Activated naive CD4-positive, alpha-beta T cell treated with anti-CD3 and anti-CD28 coated beads for 36 hours (primary cell): ENCODE measurements at places on chromosomes 12 and 14. TPM values are rescaled to one million over a fixed set of nuclear protein-coding genes. Genes with fewer than 3 reads are reported as not detected.

RERG gene
- not detected for total RNA-seq

DNA sequence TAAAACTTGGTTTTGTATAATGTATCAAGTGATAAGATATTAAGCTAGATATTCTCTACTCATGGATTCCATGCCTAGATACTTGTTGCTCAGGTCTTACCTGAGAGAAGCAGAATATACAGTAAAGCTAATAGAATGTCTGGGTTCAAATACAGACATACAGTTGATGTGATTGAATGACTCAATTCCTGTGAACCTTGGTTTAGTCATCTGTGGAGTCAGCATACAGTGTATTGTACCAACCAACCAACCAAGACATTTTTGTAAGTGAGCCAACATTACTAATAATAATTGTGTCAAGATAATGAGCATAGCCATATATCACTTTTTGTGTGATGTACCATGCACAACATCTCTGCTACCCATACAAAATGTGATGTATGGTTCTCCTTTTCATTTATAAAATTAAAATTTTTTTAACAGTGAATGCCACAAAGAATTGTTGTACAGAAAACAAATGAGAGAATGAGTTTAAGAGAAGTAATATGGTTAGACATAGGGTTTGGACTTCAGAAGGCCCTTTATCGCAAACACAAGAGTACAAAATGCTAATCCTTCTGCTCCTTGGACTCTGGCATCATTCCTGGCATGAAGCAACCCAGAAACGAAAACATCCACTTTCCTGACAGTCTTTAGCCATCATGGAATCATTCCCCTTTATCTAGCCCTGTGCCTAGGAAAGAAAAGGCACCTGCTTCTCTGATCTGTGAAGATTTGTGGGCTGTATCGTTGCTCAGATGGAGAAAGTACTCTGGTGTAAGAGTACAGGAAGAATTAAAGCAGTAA, 977.2 kb upstream of the USP15 start:
- no peak for DNase-seq

GRCh38 chr12:116495260-116495659, 63.9 kb upstream of the MAP1LC3B2 start:
- DNase-seq, result no peak

DNA sequence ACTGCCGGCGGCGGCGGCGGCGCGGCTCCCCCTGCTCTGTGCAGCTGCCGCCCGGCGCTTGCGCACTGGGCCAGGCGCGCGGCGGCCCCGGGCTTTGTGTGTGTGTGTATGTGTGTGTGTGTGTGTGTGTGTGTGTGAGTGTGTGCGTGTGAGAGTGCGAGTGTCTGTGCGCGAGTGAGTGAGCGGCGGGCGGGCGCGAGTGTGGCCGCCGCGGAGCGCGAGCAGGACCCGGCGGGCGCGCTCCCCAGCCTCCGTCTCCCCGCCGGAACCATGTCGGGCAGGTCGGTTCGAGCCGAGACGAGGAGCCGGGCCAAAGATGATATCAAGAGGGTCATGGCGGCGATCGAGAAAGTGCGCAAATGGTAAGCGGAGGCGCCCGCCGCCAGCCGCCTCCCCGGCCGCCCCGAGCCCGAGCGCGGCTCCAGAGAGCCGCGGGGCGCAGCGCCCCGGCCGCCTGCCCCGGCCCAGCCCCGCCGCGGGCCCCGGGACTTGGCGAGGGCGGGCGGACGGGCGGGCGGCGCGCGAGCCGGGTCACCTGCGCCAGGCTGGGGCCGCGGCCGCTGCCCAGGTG, at the start of gene BCL7A:
Gene BCL7A (plus strand): TSS at position 63 of the 571 bp plus-strand sequence. CDS start 208 bp downstream, at position 271.
- DNase-seq, result peak; percentile 60

- no peak for DNase-seq
Measured at GRCh38 chr14:72809063-72809462, 84.8 kb downstream of the DPF3 start.

DNA sequence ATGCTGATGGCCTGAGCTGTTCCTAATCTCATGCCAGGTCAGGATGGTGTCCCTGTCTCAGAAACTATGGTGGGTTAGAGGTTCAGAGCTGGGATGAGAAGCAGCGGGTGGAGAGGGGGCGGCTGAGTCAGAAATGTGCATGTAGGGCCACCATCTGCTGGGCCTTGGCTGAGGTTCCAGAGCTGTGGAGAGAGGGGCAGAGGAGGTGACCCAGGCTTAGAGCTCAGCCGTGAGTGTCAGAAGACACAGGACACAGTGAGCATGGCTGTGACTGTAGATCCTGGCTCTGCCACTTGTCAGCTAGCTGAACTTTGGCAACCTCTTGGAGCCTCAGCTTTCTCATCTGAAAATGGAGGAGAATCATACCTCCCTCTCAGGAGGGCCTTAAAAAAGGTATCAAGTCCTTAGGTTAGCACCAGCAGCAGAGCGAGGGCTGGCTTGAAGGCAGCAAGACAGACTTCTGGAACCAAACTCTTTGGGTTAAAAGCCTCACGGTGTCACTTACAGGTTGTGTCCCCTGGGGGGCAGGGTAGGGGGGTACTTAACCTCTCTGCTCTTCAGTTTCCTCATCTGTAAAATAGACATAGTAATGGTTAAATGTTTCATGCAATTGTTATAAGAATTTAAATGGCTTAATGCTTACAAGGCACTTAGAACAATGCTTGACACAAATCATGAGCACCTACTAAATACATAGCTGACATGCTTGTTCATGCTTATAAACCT, 34.8 kb downstream of the TMEM229B start:
- no peak for DNase-seq

DNA sequence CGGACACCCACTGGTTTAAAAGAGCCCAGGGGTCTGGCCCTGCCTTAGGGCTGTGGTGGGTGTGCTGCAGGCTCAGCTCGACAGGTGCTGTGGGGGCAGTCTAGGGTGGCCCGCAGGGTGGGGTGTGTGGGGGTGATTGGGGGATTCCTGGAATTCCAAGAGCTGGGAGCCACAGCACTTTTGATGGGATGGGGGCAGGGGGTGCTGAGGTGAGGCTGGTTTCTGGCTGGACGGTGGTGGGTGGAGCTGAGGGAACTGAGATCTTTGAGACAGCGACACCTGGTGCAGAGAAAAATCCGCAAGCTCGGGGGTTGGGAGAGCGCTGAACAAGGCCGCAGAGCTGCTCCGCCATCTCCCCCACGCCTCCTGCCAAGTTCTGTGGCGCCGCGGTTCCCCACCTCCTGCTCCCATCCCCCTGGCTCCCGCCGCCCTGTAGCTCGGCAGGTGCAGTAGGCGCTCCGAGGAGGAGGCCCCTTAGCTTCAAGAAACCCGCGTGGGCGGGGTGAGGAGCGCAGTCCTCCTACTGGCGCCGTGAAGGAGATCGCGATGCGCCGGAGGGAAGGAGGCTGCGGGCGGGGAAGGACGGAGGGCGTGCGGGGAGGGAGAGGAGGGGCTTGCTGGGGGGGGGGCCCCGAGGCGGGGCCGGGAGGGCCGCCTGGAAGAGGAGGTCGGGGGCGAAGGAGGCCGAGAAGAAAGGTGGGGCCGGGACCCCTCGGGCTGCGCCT, 1.3 kb upstream of the TEDC1 start:
- peak; percentile 94 for DNase-seq

DNA sequence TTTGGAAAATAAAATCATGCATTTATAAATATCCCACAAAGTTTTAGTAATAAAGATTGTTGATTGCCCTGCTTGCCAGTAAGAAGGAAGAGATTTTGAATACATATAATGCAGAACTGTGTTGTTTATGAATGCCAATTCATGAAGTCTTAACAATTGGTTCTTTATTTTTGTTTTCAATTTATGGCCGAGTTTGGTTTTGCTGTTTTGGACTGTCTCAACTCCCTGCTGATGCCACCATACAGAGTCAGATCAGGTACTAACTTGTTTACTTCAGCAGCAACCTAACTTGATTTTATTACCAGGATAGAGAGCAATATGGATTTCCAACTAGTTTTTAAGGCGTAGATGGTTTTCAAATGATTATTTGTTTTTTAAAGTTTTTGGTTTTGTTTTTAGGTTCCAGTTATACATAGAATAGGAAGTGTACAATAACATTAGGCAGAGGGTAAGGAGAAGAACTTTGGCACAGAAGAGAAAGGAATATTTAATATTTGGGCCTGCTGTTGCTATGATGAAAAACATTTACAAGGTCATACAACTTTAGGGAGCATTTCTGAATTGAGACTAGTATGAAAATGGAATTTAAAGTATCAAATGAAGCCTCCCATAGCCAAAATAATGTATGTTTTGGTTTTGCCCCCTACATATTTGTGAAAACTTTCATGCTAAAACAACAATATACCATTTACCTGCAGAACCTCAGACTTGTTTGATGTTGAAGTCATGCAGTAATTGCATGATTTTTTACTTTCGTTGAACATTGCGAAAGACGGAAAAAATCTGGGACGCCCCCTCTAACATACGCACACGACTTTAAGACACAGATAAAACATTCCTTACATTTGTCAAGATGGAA, 904 bp upstream of the FAM177A1 start:
- DNase-seq, result peak; percentile 58
